Retina (tissue), 1 donor: ENCODE measurements at places on chromosomes 1 and 21.

- DNase-seq = no peak
Measured at GRCh38 chr1:201845331-201846083, 16.6 kb downstream of the IPO9 start.

DNA sequence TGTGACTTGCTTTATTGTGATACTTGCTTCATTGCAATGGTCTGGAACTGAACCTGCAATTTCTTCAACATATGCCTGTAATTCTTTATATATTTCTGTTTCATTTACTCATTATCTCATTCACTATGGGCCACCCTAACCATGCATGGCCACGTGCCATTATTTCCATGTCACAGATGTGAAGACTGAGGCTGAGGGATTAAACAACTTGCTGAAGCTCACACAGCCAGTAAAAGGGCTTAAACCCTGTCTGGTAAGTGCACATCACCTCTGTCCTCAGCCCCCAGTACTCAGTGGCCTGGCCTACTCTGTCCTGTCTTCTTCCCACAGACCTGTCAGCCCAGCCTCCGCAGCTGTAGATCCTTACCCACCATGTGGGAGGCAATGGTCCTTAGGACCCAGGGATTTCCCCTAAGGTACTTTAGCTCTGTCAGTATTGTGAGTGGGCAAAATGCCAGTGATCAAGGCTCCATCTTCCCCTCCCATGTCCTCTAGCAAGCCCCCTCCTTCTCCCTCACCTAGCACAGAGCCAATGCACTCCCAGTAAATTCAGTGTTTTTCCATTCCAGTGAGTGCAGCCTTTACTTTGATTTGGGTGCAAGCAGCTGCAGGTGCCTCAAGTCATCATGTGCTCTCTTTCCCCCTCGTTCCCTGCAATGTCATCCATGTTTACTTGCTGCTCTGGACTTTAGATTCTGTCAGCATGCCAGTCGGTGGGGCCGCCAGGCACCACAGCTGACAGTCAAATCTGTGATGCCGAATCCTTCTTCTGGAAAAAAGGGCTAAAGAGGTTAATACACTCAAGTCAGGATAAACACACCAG is 228.2 kb upstream of the PROX1 start:
- no peak for DNase-seq

DNA sequence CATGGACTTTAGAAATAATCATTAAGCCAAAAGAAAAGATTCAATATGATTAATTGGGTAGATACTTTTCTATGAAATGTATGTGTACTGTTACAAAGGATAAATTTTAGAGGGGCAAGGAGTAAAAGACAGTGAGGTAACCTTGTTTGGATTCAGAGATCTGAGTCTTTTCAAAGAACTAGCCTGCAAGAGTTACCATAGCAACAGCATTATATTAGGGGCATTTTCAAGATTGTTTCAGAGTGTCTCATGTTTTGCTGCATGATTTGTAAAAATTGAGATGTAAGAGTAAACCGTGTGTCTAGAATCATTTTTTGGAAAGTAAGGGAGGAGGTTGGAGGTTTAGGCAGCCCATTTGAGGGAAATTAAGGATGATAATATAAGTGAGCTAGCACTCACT is 70.6 kb upstream of the KIAA1614 start:
- DNase-seq = no peak

DNA sequence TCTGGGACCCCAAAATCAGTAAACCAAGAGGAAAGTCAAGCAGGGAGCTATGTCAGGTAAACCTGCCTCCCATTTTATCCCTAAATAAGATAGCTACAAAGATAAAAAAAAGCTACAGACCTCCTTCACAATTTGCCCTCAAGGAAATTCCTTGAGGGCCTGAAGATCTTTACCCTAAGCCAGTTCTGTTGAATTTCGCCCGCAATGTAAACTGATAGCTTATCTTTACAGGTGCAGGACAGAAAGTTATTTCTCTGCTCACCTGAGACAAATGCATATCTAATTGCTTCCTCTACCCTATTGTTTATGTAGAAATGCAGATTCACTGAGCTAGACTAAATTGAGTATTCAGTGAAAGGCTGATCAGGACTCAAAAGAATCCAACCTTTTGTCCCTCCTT is 153.4 kb upstream of the CHRM3 start:
- no peak for DNase-seq

DNA sequence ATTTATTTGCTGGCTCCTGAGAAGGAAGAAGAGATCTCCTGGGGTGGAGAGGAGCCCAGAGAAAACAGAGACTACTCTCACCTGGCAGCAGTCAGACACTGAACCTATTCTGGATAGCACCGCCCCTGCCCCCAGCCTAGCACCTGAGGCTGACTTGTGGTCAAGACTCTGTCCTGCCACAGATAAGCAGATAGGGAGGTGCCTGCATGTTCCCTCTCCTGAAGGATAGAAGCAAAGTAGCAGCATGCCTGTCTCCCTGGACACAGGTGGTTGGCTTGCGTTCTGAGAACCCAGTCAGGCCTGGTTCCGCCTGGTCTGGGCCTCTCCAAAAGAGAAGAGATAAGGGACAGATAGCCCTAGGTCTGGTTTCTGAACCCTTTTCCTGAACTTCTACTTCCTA is 1.3 kb upstream of the EFNA3 start:
- DNase-seq = no peak

GRCh38 chr1:198683449-198683848 is 44.6 kb downstream of the PTPRC start:
- DNase-seq = no peak

DNA sequence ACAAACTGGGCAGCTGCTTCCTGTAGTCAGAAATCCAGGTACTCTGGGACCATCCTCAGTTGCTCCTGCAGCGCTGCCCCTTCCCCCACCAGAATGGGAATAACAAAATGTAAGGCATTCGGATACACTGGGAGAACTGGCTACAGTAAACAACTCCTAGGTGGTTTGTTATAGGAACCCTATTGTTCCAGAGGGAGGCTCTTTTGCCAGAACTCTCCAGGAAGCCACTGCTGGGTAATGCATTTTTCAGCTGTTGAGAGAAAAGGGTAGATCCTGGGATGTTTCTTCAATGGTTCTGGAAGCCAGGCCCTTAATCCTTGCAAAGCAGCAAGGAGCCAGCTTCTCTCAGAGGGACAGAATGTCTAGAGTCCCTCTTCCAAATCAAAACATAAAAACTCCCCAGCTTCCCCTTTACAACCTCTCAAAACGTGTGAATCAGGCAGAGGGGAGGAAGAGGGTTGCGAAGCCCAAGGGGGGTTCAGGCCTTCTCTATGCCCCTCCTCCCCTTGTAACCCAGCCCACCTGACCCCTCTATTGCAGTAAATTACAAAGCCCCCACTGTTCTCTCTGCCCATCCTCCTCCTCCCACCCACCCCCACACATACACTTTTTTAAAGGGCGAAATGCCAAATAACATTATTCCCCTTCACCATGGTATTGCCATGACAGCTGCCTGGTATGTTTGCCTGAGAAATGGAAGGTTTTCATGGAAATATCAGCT is 29.1 kb downstream of the PLPP3 start:
- DNase-seq = no peak

- no peak for DNase-seq
Measured at GRCh38 chr1:89295187-89295586, 22.5 kb upstream of the GBP5 start.

DNA sequence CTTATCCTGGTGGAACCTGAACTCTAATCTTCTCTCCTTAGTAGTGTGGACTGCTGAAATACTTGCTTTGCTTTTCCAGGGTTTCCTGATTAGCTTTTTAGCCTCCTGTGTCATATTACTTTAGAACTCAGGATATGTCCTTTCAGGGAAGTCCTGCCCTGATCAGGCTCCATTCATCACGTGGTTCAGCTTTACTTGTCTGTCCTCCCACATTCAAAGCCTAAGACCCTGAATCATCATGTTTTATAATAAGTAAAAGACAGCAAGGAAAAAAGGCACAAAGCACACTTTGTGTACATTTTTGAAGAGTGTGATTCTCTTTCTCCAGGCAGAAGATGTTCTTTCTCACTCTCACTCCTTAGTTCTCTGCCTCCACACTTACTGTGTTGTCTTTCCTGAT is 70.6 kb downstream of the PATJ start:
- DNase-seq = no peak

DNA sequence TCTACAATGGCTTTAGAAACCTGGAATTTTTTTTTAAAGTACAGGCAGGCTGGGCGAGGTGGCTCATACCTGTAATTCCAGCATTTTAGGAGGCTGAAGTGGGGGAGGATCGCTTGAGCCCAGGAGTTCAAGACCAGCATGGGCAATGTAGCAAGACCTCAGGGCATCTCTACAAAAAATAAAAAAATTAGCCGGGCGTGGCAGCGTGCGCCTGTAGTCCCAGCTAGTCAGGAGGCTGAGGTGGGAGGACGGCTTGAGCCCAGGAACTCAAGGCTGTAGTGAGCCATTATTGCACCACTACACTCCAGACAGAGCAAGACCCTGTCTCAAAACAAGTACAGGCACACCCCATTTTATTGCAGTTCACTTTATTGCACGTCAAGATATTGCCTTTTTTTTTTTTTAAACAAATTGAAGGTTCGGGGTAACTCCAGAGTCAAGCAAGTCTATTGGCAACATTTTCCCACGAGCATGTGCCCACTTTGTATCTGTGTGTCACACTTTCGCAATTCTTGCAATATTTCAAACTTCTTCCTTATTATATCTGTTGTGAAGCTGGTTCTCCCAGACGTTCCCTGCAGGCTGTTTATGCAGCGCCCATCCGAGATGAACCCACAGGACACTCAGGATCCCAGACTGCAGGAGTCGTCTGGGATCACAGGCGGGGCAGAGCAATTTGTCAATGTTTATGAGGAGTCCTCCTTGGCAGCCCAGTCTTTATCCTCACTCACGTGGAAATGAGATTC is 4.7 kb downstream of the HES2 start:
- no peak for DNase-seq

- no peak for DNase-seq
Measured at GRCh38 chr1:36339615-36340014, 16.2 kb upstream of the EVA1B start.

- DNase-seq = no peak
Measured at GRCh38 chr1:45407629-45408287, 67.5 kb upstream of the MUTYH start.

- no peak for DNase-seq
Measured at GRCh38 chr1:26863685-26864077, 732 bp downstream of the SFN start.

- no peak for DNase-seq
Measured at GRCh38 chr1:235502601-235503402, 1.4 kb downstream of the B3GALNT2 start.

DNA sequence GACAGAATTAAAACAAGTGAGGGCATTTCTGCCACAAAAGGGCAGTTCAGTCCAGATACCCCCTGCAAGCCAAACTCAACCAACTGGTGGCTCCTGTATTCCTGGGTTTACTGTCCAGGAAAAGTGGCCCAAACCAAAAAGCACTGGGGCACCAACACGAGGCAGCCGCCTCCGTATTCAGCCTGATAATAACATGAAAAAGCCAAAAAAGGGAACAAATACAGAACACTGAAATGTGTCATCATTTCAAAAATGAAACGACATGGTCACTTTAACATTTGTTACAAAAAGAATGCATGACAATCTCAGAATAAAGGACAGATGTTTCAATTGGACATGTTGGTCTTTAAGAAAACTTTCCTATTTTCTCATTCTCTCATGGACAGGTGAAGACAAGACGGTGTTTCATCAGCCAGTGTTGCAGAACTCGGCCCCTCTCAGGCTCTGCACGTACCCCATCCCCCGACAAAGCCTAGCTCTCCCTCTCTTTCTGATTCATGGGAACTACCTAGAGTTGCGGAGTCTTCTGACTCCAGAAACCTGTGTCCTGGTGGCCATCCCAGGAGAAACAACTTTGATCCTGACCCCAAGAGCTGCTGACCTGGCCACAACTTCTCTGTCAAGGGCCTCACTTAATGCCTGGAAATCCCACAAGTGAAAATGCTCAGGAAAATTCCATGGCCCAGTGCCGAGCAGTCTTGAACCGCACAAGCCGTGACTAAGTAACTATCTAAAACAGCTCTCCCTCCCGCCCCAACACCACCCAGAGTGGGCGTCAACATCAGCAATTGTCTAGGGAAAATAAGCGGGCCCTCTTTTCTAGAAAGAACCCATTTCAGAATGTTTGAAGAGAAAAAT is 27.1 kb downstream of the ZBTB17 start:
- DNase-seq = no peak

DNA sequence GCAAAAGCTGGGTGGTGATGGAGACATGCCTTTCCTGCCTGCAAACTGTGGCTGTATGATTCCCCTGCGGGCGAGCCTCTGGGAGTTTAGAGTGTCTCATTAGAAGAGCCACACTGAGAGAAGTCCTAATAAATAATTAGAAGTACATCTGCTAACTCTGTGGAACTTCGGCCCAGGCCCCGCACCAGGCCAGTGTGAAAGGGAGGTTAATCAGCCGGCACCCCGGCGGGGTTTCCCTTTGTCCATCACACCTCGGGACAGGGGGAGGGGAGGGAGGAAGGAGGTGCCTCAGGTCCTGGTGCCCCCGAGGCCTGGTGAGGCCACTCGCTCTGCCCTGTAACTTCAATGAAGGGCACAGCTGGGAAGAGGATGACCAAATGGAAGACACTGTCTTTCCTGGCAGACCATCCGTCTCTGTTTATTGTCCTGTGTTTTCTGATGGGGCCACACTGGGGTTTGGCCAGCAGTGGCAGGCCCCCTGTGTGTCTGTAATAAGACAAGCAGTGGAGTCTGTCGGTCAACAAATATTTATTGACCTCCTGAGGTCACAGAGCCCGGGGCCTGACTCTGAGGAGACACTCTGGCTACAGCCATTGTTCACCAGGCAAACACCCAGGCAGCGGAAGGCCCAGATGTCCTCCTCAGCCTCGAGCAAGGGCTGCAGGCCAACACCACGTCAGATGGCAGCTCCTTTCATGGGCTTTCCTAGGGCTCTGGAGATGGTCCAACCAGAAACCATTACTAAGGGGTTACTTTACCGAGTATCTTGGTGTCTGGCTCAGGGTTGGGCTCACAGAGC is 267.5 kb upstream of the RAB4A start:
- peak; percentile 46 for DNase-seq

DNA sequence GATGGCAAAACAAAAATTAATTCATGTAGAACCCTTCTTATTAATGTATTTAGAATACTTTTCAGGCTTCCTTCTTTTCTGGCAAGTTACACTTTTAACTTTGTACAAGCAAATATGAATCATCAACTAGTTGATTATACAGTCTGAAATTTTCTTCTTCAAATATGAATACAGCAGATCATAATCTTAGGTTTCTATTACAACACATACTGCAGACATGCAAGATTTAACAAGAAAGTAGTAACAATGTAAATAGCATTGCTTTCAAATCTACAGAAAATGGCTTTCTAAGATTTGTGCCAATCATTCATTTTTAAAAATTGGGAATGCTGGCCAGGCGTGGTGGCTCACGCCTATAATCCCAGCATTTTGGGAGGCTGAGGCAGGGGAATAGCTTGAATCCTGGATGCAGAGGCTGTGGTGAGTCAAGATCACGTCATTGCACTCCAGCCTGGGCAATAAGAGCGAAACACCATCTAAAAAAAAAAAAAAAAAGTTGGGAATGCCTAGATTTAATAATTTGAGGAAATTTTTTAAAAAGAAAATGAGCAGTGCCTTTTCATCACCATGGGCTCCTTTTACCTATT is 68.4 kb upstream of the DPYD start:
- DNase-seq = no peak

- no peak for DNase-seq
Measured at GRCh38 chr1:183936791-183937190, 100.7 kb downstream of the COLGALT2 start.
